Activated CD4-positive, alpha-beta T cell treated with anti-CD3 and anti-CD28 coated beads, Interleukin-2, amount 50 U/mL, for 4 hours (primary cell): ENCODE measurements at places on chromosomes 6 and 20.

GRCh38 chr20:49316704-49317103 is 38.8 kb upstream of the ZNFX1 start:
- DNase-seq, result no peak

DNA sequence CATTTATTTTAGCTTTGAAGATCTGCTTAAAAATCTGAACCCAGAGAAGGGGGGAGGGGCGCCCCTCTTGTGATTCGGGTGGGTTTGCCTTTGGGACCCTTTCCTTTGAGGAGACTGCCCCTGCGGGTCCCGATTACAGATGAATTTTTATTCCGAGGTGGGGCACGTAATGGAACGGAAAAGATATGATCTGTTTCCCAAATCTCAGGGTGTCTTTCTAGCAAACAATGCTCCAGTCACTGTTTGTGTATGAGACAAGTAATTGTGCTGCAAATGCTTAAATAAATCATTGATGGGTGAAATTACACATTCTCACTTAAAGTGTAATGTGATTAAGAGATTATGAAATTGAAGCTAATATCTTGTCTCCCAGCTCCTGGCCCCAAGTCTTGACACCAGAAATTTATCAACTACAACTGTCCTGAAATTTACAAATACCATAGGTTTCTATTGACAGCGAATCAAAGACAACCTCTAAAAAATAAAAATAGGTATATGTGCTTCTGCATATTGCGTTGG is 30.7 kb downstream of the TFAP2A start:
- DNase-seq, result no peak

DNA sequence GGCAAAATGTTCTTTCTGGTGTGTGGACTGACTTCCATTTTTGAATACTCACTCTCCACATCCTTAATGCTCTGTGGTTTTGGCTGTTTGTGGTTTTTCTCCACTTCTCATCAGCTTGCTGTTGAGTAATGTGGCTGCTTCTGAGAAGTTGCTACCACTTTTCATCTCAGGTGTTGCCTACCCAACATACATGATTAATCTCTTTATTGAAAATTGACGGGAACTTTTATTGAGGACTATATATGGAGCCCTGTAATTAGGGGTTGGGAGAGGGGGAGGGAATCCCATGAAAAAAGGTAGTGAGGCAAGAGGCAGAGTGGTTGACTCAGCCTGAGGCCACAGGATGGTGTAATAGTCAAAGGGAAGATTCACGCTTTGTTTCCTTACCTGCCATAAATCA is 17.6 kb downstream of the IL22RA2 start:
- no peak for DNase-seq

GRCh38 chr6:1749041-1749440 is 139.3 kb downstream of the FOXC1 start:
- no peak for DNase-seq

- no peak for DNase-seq
Observed at GRCh38 chr20:53270792-53271375, 298.7 kb downstream of the TSHZ2 start.

DNA sequence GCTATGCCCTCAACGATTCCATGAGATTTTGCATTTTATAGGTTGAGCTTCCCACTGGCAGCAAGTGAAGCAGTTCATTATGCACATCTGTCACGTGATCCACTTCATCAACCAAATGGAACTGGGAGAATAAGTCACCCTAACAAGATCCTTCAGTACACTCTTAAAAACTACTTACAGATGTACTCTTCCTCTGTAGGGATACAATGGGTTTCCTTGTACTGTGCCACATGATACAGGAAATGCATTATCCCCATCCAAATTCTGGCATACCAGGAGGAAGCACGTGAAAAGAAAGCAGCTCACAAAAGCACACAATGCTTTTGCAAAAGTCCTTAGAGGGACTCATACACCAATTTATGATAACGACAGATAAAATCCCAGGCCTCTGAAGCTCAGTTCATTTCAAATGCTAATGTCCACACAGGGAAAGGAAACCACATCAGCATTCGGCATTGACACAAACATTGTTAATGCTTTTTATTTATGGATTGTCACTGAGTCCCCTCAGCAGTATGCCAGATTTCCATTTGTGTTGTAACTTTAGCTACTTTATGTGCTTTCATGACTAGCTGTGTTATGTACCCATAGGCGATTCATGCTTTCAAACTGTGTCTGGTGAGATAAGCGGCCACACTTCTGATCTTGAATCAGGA is 58.1 kb upstream of the REV3L start:
- no peak for DNase-seq

DNA sequence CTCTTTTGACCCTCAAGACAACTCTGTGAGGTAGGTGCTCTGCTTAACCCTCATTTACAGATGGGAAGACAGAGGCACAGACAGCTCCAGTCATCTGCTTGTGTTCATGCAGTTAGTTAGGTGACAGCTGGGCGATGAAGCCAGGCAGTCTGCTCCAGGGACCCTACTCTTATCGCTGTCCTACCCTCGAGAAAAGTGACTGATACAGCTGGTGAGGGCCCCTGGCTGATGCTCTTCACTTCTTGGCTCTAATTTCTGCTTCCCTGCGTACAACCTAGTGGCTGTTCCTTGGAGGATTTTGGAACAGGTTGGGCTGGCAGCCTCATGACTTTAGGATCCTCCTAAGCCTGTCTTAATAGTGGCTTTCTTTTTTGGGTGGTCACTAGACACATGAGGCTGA is 9.1 kb upstream of the TJAP1 start:
- no peak for DNase-seq

DNA sequence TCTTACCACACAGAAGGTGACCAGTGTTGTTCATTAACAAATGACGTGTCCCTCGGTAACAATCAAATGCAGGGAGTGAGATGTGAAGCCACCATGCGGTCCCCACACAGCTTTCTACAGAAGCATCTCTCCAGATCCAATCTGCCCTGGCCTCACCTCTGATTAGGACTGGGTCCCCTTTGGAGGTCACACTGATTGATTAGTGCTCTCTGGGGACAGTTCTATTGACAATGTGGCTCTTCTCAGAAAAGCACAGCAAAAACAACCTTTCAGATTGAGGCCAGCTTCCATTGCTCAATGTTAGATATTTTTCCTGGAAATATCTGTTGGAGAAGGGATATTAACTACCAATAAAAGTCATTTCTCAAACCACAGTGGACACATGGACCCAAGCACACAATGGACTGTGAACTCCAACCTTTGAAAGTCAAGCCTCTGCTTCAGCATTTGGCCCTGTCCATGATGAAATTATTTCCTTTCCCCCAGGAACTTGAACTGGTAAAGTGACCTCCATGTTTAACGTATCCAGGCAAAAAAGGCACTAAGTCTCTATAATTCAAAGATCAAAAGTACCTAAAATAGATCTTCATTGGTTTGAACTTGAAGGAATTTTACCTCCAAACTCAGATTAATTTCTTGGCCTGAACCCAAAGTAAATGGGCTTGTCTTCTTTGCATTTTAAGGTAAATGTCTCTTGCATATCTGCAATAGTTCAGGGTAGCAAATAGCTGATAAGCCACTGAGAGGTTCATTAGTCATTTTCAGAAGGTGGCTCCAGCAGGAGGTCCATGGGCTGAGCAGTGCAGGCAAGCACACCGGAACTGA is 118.5 kb downstream of the FOXA2 start:
- DNase-seq, result no peak

GRCh38 chr6:157822245-157823000 is 623 bp upstream of the SNX9 start:
- no peak for DNase-seq

GRCh38 chr6:119102901-119103300 is 24.4 kb upstream of the FAM184A start:
- no peak for DNase-seq

DNA sequence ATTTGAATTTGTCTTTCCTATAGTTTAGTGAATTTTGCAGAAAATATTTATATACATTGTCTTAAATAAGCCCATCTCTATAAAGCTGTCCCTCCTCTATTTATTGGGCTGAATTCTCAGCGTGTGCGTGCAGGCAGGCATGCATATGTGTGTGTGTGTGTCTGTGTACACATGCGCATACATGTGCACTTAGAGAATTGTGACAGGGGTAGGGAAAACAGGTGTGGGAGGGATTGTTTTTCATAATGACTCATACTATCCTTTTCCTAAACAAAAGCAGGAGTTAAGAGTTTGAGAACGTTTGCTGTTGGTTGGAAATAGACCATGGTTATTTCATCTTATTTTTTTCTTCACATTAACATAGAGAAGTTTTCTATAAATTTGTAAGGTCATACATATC is 43.4 kb upstream of the FABP7 start:
- DNase-seq, result no peak

DNA sequence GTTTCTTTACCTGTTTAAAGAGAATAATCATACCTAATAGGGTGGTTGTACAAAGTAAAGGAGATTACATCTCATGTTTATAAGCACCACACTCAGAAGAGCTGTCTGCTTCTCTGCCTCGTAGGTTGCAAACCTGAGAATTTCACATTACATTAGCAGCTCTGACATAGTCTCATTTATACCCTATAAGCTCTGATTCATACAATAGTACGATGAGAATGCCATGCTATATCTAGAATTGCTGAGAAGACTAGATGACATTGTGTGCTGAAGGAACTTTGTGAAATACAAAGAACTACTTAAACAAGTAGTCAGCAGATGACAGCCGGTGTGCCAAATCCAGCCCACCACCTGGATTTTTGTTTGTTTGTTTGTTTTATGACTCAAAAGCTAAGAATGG is 121.2 kb downstream of the ADAT2 start:
- DNase-seq, result no peak

- DNase-seq, result no peak
Observed at GRCh38 chr6:52514514-52514913, 62.3 kb downstream of the TRAM2 start.

- DNase-seq, result no peak
Observed at GRCh38 chr6:128068119-128068479, 167.2 kb upstream of the THEMIS start.

DNA sequence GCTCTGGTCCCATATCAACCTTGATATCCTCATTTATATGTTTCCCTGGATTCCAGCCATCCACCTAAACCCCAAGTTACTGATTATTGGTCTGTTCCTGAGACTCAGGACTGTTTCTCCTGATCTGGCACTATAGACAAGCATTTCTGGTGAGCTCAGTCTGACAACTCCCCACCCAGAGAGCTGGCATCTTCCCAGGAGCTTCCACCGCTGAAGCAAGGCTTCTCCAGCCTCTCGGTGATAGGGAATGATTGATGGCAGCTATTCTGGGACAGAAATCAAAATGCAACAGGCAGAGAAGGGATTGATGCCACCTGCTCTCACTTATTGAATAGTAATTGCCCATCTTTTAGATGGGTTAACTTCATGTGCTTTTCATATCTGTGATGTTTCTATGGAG is 169.7 kb upstream of the GGTLC1 start:
- DNase-seq, result no peak

DNA sequence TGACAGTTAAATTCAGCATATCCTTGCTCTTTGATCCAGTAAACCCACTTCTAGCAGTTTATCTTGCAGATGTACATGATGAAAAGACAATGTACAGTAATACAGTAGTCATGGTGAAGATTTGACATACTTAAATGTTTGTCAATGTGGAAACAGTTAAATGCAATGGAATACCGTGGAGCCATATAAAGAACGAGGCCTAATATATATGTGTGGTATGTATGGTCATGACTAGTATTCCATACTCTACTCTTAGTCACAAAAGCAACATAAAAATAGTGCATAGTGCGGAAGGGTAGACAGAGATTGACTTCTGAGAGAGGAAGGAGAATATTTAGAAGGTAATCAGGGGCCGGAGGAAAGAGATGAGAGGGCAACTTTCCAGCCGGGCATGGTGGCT is 70.7 kb upstream of the ARMC2 start:
- no peak for DNase-seq

DNA sequence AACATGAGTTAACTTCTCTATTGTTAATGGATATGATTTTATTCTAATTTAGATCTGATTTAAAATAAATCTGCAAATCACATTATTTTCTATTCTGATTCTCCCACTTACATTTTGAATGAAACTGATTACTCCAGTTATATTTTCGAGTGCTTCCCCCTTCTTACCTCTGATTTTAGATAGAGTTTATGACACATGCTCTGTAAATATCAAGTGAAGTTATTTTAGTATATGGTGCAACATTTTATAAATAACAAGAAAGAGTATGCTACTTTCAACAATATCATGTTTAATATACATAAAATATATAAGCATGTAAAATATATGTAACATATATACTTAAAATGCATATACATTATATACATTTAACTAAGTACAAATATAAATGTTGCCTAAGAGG is 38.9 kb downstream of the PLCB1 start:
- DNase-seq, result no peak

DNA sequence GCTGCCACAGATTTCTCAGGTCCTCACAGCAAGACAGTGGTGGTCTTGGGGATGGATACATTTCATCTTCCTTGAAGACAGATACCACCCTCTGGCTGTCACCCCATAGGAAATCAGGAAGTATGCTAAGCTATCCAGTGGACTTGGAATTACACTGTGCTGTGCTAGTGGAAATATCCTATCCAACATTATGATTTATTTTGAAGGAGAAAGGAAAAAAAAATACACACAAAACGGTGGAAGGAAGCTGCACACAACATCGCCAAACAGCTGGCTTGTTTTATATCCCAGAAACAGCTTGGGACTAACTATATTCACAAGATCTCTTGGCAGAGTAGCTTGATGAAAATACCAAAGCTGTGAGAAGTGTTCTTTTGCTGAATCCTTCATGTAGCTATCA is 257.6 kb downstream of the LAMA2 start:
- no peak for DNase-seq

DNA sequence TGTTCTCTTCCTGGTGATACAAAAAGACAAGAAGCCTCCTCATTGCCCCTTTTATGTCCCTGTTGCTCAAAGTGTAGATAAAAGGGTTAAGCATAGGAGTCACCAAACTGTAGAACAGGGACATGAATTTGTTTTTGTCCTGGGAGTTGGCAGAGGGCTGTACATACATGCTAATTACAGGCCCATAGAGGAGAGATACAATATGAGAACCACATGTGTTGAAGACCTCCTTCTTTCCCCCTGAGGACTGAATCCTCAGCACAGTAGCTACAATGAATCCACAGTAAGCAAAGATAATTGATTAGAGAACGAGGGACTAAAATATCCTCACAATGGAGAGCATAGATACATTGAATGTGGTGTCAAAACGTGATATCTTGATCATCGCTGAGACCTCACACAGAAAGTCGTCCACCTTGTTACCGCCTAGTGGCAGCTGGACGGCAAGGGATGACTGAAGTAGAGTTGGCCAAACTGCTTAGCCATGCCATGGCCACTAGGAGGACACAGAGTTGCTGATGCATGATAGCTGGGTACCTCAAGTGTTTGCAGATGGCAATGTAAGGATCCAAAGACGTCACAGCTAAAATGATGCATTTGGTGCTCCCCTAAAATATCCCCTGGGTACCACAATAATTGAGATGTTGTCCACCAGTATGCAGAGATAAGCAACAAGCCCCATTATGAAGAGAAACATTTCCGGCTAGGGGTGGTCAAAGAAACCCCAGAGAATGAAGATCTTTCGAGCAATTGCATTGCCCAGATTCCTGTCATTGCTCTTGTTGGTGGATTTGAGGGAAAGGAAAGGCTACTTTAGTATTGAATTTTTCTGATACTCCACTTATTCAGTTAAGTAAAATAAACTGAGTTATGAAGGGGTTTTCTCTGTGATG is 15.0 kb downstream of the OR2B3 start:
- DNase-seq, result no peak
